ENCODE measurements at places on chromosomes 4 and X.

DNA sequence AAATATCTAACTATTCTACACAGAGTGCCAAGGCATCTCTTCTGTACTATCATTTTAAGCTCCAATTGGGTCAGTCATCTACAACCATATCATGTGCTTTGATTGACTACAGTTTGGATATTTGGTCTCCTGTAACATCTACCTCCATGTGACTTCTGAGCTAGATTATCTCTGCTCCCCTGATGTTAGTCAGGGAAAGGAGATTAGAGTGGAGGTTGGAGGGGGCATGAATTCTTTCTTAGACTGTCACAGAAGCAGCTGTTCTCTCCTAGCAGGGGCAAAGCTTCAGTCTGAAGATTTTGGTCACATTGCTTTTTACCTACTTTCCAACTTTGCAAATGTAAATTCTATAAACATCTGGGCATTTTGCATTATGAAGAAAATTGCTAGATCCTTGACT is 62.6 kb upstream of the C4orf54 start:
- no peak for ATAC-seq

DNA sequence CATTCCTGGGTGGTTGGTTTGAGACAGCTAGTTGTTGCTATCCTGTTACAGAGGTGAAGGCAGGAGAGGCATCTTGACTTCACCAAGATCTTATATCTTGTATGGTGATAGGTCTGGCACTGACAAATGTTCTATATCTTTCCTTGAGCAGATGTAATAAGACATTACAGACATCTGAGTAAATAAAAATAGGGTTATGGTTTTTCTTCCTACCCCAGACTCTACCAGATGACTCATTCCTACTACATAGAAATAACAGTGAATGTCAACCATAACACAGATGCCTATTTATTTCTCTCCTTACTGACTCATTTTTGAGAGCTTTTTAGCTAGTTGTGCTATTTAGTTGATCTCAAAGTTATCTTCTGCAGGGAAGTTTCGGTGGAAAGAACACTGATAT is 21.9 kb downstream of the HNRNPH2 start:
- no peak for ATAC-seq

GRCh38 chr4:185535612-185536410 is 504 bp upstream of the PDLIM3 start:
- ATAC-seq: no peak

DNA sequence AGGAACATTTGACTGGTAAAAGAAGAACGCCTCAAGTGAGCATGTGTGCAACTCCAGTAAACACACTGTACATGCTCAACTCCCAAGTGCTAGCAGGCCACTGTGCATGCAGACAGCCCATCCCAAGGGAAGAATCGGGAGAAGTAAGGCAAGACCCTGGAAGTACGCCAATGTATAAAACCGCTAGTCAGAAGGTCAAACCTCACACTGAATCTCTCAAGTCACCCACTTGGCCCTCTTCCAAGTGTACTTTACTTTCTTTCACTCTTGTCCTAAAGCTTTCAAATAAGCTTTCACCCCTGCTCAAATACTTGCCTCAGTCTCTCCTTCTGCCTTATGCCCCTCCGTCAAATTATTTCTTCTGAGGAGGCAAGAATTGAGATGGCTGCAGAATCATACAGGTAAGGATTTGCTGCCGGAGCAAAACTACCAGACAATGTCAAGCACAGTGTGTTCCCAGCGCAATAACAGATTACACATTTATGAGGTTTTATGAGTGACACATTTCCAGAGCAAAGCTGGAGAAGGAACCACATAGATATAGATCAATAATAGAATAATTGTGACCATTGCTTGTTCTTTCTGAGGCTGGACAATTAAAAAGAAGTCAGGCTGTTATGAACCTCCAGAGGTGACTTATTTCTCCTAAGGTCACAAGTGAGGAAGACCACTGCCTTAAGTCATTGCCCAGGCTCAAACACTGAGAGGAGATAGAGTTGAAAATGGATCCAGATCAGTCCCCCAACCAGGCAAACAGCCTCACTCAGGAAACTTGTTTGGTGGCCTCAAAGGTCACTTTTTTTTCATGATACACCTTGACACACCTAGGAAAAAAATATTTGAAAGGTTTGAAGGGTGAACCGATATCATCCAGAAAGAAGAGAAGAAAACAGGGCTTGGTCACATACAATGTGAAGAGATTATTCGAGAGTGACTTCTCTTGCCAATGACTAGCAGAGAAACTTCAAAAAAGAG is 26.3 kb downstream of the CXCL1 start:
- no peak for ATAC-seq

- ATAC-seq: no peak
Observed at GRCh38 chrX:131072871-131073571, 14.9 kb downstream of the ARHGAP36 start.

DNA sequence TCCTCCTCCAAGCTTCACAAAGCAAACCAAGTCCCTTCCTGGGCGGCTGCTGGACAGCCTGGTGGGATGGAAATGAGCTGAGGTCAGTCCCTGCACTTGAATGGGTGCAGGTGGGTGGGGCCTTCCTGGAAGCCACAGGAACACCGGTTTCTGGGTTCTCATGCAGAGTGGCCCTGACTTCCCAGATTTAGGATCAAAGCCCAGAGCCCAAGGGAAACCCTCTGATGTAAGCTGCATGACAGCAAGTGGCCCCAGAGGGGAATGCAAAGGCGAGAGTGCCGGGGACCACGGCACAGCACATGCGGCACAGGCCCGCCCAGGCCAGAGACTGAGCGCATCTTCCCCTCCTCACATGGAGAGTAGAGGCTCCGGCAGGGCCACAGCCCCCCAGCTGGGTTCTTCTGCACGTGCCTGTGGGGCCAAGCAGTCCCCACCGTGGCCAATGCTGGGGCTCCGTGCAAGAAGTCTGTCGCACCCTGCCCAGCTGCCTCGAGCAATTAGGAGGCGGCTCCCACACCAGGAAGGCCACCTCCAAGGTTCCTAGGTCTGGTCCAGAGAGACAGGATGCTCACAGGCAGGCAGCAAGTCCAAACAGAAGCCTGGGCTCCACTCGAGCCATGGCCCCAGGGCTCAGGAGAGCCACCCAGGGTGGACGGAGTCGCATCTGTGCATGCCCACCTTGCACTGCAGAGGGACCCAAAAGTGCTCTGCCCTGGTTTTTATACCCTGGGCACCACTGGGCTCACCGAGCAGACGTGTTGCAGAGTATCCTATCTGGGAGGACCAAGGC is 83.0 kb downstream of the HTRA3 start:
- ATAC-seq: no peak

GRCh38 chrX:123339221-123339905 is 155.3 kb downstream of the GRIA3 start:
- no peak for ATAC-seq

DNA sequence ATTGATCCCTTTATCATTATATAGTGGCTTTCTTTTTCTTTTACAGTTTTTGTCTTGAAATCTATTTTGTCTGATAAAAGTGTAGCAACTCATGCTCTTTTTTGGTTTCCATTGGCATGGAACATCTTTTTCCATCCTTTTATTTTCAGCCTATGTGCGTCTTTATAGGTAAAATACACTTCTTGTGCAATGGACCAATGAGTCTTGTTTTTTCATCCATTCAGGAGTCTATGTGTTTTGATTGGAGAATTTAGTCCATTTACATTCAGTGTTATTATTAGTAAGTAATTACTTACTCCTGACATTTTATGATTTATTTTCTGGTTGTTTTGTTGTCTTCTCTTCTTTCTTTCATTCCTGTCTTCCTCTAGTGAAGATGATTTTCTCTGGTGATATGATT is 66.4 kb upstream of the IL2 start:
- ATAC-seq: no peak

DNA sequence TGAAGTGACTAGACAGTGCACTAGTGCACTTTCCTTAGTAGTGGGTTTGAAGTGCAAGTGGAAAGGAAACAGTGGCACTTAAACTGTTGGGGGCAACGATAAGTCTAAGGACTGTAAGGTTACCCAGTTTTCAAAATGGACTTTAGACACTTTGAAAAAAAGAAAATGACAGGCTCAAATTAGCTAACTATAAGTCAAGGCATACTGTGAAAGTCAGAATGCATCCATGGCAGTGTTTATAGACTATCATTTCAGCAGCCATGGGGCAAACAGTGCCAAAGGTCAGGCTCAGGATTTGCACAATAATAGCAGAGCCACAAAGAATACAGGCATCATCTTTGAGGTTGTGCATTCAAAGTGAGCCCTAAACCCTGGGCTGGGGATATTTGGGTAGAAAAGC is 104.4 kb downstream of the CXCL13 start:
- no peak for ATAC-seq

Data from stimulated activated memory B cell treated with anti-CD40 and anti-IgM and Interleukin-4, amounts not matched to agents 10 μg/mL and 1 μg/mL and 100 μg/mL, for 72 hours (primary cell).